ENCODE measurements at places on chromosomes 5 and 9. TPM values are rescaled to one million over a fixed set of nuclear protein-coding genes. Genes with fewer than 3 reads are reported as not detected.

CFAP157 gene
- total RNA-seq, result not detected

LRRC14B gene
- not detected for total RNA-seq

RGS7BP gene
- total RNA-seq, result 0.24 TPM

SEMA6A gene
- 103 TPM for total RNA-seq

GABRA6 gene
- total RNA-seq, result not detected

SPATA31C1 gene
- total RNA-seq, result not detected

PTPN3 gene
- 29.4 TPM for total RNA-seq

AK8 gene
- not detected for total RNA-seq

TICAM2 gene
- total RNA-seq, result 1.7 TPM

GMCL2 gene
- not detected for total RNA-seq

RORB gene
- 0.34 TPM for total RNA-seq

ESM1 gene
- not detected for total RNA-seq

PDE4D gene
- 67.8 TPM for total RNA-seq

PCDHGA11 gene
- total RNA-seq, result 2.2 TPM

SLC4A9 gene
- 0.42 TPM for total RNA-seq

ZNF618 gene
- total RNA-seq, result 3.3 TPM

ADCY2 gene
- total RNA-seq, result 0.52 TPM

LCN6 gene
- total RNA-seq, result 1.0 TPM

SLC36A3 gene
- total RNA-seq, result not detected

PTCH1 gene
- 18.6 TPM for total RNA-seq

HAPLN1 gene
- 6.7 TPM for total RNA-seq

IFNA21 gene
- not detected for total RNA-seq

SLC34A1 gene
- total RNA-seq, result not detected

ADGRD2 gene
- total RNA-seq, result not detected

STC2 gene
- 0.43 TPM for total RNA-seq

IL33 gene
- 11.4 TPM for total RNA-seq

ADAMTS2 gene
- total RNA-seq, result 2.6 TPM

All from left colon (tissue), 2 donors.